ENCODE measurements at places on chromosomes 3 and 15.
A peak's percentile ranks its signal among the peaks of the same experiment; 100 is the strongest.

GRCh38 chr15:99451484-99451883, 114.3 kb upstream of the MEF2A start:
- no peak for DNase-seq

GRCh38 chr3:122917412-122917811, 110.2 kb downstream of the SEMA5B start:
- DNase-seq: no peak

GRCh38 chr15:25770031-25770430, 93.1 kb downstream of the ATP10A start:
- no peak for DNase-seq

- no peak for DNase-seq
These were observed 50.4 kb downstream of the GHSR start for GRCh38 chr3:172397716-172398405.

DNA sequence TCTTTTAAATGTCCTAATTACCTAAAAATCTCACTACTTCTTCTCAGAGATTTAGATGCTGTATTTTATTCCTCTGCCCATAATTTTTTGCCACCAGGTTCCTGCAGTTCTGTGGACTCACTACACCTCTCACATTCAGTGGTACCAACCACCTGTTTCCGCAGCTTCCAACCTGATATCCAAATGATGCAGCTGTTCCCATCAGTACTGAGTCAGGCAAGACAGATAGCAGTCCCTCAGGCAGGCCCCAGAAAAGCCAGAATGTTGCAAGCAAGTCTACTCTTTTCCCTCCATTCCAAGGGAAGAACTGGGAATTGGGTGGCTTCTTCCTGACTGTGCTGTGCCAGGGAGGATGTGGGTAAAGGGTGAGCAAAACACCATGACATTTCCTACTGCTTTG, 39.0 kb downstream of the MNS1 start:
- no peak for DNase-seq

GRCh38 chr3:123385001-123385401, 63.9 kb downstream of the ADCY5 start:
- DNase-seq: no peak

- no peak for DNase-seq
These were observed 181.1 kb downstream of the ITPR1 start for GRCh38 chr3:4674216-4674615.

- no peak for DNase-seq
These were observed 16.0 kb downstream of the H1-8 start for GRCh38 chr3:129558772-129559564.

- DNase-seq: no peak
These were observed 9.6 kb downstream of the KBTBD13 start for GRCh38 chr15:65085990-65086679.

DNA sequence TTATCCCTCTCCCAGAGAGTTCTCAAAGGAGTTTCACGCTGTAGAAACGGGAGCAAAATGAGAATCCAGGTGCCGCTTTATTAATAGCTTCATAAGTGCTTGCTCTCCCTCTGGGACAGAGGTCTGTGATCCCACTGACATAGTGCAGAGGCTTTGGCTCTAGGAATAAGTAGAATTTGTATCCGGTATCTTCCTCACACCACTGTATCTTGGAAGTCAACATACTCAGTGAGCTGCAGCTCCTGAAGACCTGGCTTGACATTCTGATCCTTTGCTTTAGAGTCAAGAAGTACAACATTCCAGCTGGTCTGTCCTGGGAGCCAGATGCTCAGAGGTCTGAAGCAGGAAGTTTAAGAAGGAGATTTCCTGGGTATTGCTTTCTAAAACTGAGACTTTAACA, 323.0 kb downstream of the LPP start:
- DNase-seq: no peak

DNA sequence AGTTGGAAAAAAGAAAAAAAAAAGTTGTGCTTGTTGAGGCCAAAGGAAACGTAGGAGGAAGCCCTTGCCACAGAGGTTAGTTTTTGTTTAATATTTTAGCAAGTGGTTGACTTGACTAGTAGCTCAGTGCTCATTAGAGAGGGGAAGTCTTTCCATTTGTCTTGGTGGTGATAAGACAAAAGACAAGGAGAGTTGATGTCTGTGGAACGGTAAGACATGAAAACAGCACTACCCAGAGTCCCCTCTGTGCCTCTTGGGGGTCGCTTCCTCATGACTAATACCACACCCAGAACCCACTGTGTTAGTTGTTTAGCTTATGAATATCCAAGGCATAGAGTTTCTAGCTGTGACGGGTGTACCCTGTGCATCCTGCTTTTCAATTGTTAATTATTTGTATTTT, 211.4 kb downstream of the ITPR1 start:
- no peak for DNase-seq

- DNase-seq: no peak
These were observed 11.1 kb upstream of the CHRNB4 start for GRCh38 chr15:78651930-78652615.

DNA sequence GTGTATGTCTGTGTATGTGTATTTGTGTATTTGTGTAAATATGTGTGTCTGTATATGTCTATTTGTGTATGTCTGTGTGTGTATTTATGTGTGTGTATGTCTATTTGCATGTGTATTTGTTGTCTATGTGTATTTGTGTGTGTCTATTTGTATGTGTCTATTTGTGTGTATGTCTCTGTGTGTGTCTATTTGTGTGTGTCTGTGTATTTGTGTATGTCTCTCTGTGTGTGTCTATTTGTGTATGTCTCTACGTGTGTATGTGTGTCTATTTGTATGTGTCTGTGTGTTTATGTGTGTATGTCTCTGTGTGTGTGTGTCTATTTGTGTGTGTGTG, 30.4 kb downstream of the PTH1R start:
- DNase-seq: no peak

DNA sequence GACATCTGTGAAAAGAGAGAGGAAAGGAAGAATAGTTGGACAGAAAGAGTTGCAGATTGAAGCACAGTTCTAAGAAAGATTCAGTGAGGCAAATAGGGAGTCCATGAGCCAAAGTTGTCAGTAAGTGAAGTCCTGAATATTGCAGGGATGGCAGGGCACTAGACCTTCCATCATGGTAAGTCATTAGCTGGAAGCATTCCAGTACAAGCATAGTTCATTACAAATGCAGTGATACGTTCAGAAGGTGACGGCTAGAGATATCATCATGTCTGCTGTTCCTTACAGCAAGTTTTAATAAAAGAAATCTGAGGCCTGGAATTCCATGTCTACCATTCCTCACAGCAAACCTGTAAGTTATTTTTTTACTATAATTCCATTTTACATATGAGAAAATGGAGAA, 720.1 kb downstream of the GBE1 start:
- DNase-seq: no peak

DNA sequence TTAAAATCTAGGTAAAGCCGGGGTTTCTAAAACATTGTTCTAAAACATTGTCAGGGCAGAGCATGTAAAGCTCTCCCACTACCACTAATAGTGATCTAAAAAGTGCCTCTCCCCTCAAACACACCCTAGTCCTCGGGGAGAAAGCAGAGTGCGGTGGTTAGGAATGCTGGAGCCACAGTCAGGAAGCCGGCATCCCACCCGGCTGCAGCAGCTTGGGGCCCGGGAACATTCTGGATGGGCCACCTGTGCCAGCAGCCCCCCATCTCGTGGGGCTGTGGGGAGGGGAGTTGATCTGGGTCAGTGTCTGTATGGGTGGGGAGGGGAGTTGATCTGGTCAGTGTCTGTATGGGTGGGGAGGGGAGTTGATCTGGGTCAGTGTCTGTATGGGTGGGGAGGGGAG, 176.9 kb downstream of the APBA2 start:
- DNase-seq: no peak

GRCh38 chr3:184592371-184593219, 31.0 kb downstream of the EPHB3 start:
- DNase-seq: no peak

DNA sequence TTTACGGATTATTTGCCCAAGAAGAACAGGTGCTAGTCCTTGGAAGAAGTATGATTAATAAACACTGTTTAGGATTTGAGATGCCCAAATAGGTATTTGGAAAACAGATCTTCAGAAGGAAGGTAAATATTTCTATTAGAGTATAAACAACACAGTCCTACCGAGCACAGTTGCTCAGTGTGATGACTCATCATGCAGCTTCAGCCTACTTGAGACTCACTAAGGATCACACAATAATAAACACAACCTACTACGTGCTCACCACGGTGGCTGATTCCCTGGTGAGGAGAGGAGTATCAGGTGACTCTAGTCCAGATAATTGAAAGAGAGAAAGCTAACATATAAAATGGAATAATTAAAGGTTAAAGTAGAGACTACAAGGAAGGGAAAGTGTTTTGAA, 72.0 kb downstream of the PDZRN3 start:
- no peak for DNase-seq

- no peak for DNase-seq
These were observed 176.3 kb downstream of the ATP10A start for GRCh38 chr15:25686780-25687179.

GRCh38 chr15:94263341-94264273, 32.2 kb downstream of the MCTP2 start:
- no peak for DNase-seq

DNA sequence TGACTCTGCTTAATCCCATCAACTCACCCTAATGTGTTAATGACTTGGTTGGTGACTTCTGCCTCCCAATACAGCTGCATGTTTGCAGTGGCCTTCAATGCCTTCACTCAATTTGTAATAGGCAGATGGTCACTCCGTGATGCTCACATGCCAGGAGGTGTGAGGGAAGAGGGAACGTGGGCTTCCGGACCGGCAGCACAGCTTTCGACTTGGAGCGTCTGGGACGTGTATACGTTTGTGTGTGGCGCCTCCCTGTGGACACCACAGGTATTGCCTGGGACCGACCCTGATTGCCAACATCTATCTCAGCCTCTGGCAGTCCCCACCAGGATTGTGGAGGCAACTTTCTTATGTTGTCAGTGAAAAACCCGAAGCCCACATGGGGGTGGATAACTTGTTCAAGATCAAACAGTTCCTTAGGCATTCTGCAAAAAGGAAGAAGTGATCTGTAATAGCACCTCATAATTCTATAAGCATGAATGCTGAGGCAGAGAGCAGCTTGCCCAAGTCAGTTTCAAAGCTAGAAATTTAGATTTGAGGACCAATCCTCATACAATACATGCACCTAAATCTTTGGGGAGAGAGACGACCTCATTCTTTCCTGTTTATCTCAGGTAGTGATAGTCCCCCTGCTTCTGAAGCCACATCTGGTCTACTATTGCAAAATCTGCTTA, 16.9 kb downstream of the MRPL46 start:
- peak; percentile 69 for DNase-seq

DNA sequence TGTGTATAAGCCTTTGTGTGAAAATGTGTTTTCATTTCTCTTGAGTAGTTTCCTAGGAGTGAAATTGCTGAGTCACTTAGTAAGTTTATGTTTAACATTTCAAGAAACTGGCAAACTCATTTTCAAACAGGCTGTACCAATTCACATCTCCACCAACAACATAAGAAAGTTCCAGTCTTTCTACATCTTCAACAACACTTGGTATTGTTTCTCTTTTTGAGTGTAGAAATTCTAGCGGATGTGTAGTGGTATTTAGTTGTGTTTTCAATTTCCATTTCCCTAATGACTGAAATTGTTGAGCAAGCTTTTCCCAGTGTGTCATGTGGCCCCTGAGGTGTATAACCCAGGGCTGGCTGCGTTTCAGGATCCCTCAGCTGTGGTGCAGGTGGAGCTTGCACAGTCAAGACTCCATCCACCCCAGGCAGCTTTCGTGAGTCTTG, 258.5 kb downstream of the PDCD6IP start:
- peak; percentile 9 for DNase-seq

DNA sequence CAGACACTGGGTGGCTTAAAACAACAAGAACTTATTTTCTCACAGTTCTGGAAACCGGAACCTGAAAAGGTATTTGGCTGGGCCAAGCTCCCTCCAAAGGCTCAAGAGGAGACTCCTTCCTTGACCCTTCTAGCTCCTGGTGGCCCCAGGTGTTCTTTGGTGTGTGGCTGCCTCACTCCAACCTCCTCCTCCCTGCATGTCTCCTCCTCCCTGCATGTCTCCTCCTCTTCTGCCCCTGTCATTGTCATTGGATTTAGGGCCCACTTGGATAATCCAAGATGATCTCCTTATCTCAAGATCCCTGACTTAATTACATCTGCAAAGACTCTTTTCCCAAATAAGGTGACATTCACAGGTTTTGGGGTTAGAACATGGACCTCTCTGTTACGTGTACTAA, 69.8 kb upstream of the MFGE8 start:
- DNase-seq: no peak

GRCh38 chr3:53519065-53519709, 24.8 kb downstream of the CACNA1D start:
- DNase-seq: no peak

GRCh38 chr3:17909714-17910113, 167.3 kb upstream of the TBC1D5 start:
- no peak for DNase-seq

DNA sequence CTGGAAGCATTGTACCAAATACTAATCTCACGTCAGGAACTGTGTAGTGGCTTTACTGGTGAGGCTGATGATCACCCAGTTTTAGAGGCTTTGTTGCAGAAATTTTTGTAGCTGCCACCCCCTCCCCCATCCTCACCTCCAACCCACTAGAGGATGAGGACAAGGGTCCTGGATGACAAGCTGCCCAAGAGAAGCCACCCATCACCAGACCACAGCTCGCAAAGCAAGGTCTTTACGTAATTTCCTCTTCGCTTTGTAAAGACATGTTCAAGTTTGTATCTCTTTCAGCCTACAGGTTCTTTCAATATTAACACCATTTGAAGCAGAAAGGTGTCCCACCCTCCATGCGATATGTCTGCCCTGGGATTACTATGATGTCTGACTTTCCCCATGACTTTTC, 74.2 kb downstream of the LDHAL6B start:
- DNase-seq: no peak

GRCh38 chr15:61415617-61416120, 186.6 kb upstream of the RORA start:
- DNase-seq: peak; percentile 0

- no peak for DNase-seq
These were observed 159.8 kb downstream of the ADAMTSL3 start for GRCh38 chr15:83813682-83814081.

DNA sequence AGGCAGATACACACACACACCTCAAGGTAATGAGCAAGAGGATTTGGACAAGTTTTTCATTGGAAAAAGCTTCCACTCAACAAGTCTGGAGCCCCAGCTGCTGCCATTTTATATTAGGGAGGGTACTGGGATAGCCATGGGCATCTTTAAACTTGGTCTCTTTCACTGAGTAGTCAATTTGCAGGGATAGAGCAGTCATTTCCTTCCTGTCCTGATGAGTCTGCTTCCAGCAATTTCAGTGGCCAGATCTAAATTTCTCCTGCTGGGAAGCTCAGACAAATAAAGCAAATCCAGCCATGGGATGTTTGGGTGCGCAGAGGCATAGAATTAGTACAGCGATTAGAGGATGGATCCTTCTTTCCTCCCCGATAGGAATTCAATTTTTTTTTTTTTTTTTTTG, 874 bp upstream of the ERC2 start:
- no peak for DNase-seq

- no peak for DNase-seq
These were observed 543.0 kb upstream of the KCNMB2 start for GRCh38 chr3:177992993-177993970.

DNA sequence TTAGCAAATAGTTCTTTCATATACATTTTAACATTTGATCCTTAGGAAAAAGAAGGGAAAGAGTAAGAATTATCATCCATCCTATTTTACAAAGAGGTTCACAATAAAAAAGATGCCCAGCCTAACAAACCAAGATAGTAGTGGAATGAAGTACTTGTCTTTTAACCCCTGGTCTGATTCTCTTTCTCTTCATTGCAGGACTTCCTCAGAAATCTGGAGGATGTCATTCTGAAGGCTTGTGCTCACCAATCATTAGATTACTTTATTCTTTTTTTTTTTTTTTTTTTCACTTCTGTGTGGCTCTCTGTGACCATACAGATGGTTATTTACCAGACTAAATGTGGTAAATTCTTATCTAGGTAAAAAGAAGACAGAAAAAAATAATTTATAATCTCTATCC, 7.0 kb downstream of the HDGFL3 start:
- DNase-seq: no peak
